ENCODE measurements at places on chromosomes 1 and 21.

GRCh38 chr1:186899577-186899976 is 70.8 kb downstream of the PLA2G4A start:
- DNase-seq: no peak

GRCh38 chr1:12453400-12454343 is 164.3 kb downstream of the DHRS3 start:
- DNase-seq: no peak

GRCh38 chr1:24925082-24925779 is 4.8 kb downstream of the RUNX3 start:
- DNase-seq: peak; percentile 81

DNA sequence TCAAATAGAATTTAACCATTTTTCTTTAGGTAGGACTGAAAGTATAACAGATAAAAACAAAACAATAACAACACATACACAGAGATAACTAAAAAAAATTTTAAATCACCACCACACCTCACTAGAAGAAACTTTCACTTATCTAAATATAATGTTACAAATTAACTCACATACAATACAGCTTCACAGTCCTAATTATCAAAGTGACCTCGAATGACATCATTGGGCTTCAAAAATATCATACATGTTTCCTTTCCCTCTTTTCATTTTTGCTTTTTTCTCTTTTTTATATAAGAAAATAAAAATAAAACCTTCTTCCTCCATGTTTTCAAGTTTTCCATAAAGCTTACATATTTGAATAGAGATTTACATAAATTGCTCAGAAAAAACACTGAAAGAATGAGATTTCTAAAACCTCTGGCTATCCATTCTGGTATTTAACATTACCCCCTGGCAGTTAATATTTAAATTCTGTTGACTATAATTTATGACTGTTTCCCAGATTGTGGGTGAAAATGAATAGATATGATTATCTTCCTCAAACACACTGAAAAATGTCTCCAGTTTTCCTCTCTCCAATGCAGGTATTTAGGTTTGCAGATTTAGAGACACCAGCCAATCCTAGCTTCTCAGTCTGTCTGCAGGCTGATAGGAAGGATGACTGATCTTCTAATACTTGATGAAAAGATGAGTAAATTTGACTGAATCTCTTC is 40.5 kb upstream of the SLC19A2 start:
- no peak for DNase-seq

- DNase-seq: no peak
These were observed 216.5 kb downstream of the SPATA17 start for GRCh38 chr1:217847643-217848042.

DNA sequence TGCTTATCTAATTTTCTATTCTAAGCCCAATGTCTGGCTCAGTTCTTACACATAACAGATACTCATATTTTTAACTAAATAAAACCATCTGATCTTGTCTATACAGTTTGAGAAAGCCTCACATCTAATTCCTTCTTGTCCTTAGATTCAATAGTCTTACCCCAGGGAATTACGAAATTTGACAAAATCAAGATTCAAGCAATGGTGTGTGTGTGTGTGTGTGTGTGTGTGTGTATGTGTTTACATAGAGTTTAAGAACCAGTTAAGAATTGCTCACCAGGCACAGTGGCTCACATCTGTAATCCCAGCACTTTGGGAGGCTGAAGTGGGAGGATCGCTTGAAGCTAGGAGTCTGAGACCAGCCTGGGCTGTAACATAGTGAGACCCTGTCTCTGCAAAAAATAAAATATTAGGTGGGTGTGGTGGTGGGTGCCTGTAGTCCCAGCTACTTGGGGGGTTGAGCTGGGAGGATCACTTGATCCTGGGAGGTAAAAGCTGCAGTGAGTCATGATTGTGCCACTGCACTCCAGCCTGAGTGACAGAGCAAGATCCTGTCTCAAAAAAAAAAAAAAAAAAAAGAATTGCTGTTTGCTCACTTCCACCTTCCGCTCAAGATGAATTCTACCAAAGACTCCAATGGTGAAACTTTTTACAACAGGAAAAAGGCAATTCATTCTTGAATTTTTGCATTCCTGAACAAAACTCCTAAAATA is 6.2 kb downstream of the WDR64 start:
- DNase-seq: no peak

DNA sequence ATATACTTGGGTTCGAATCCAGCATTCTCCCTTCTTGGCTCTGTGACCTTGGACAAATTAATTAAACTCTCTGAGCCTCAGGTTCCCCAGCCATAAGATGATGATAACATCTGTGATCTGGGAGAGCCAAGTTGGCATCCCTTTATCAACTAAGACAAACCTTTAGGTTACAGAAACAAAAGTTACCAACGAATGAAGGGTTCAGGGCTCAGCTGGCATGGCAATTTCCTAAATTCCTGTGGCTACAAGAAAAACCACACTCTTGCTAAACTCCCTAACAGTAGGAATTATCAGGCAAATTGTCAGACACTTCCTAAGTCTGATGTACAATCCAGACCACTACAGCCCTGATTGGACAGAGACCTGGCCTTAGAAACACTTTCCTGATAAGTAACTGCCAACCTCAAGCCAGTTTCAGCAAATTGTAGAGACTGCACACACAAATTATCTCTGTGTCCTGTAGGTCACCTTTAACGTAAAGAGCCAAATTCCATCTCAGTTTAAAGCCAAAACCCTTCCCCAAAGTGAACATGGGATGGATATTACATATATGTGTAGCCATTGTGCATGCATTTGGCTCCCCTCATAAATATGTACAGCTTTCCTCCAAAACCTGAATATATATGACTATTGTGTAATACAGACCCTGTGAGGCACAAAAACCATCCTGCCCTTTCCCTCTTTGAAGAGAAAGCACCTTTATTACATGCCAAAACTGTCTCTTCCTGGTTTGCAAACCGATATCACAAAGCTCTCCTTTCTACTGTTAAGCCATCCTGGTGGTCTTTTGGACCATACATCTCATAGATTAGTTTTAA is 39.5 kb upstream of the EDARADD start:
- DNase-seq: no peak

DNA sequence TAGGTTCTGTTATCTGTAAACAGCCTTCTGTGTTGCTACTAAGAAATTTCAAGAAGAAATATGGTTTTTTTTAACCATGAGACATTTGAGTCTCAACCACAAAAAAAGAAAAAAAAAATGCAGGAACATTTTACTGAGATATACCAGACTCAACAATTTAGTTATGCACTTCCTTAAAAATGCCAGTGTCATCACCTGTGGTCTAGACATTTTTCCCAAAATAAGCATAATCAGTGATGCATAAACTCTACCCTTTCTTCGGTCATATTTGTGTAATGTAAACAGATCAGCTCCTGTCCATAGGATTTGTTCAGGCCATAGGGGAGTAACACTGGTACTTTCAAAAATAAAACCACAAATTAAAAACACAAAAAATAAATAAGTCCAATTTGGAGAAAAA is 122.6 kb upstream of the TNFSF4 start:
- no peak for DNase-seq

DNA sequence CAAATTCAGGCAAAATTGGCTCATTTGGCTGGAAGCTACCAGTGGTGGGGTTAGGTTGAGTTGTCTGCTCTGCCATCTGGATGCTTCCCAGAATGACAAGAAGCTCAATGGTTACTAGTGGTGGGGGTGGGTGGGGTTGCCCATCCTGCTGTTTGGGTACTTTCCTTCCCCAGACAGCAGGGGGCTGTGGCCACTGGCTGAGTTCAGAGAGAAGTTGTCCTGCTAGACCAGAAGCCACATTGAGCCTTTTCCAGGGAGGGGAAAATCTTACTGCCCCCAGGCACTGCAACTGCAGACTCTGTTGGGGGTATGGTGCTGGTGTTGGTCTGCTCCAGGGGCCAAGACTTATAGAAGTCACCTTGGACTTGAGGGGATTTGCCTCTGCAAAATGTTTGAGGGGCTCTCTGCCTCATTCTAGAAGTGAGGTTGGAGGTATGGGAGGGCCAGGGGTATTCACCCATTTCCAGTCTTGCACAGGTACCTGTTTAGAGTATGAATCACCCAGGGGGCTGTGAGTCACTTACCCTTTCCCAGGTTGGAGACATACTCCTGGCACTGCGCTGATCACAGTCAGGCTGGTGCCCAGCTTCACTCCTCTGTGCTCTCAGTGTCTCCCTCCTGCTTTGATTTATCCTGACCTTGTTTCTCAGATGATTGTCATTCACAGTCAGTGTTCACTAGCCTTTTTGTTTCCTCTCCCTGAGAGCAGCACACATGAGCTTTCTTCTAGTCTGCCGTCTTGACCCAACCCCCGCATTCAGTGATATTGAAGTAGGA is 89.1 kb upstream of the NEGR1 start:
- DNase-seq: no peak

- DNase-seq: no peak
These were observed 1.6 kb upstream of the CTSK start for GRCh38 chr1:150809651-150810050.

DNA sequence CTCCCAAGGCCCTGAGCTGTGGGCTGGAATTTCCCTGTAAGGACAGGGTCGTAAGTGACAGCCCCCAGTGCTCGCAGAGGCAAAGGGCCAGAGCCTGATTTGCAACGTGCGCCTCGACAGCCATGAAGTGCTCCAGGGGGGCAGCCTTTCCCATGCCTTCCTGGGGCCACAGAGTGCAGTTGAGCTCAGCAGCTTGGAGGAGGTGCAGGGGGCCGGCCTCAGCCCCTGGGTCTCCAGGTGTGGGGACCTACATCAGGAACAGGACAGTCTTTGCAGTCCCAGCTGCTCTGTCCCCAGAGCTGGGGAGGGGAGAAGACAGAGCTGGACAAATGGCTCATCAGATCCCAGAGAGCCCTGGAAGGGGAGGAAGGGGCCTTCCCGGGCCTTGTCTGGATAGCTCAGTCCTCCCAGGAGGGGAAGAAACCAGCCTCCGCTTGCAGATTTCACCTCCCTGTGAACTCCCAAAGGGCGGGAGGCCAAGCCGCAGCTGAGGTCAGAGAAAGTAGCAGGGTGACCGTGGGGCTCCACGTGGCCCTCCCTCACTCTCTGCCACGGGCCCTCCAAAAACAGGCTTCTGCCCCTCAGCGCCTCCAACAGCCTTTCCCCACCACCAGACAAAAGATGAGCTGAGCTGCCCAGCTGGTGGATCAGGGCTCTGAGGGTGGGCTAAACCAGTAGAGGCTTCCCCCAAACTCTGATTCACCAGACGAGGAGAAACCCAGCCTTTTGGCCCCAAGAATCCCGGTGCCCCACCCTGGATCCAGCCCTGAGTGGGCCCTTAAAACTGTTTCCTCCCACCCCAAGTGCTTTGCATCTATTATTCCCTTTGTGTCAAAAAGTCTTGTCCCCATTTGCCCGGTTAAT is 76.5 kb downstream of the DHRS3 start:
- no peak for DNase-seq

DNA sequence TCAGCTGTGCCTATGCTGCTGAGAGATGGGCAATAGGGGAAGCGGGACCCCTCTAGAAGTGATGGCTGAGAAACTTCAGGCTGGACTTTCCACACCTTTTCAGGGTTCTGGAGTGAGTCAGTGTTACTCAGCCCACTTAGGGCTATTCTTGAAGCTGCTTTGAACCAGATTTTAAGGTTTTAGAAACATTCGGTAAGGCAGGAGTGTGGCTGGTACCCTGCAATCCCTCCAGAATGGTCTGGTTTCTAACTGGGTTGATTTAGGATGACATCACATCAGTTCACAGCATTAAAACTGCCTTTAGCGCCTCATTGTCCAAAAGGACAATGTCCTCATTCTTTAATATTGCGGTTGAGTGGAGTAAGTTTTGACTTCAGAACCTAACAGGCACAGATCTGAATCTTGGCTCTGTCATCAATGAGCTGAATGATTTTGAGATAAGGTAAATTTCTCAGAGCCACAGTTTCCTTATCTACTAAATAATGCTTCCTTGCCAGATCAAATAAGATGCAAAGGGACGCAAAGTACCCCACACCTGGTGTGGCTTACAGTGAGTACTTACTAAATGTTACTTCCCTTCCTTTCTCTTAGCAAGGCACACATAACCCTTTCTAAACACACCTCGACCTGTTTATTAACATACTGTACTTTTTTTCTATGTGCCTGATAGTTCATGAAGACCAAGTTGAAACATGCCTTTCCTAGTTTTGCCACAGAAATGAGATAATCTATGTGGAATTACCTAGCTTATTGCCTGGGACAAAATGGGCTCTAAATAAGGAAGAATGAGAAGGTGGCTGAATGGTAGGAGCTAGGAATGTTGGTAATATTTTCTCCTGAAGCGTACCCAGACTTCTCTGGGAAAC is 209.8 kb downstream of the ROR1 start:
- DNase-seq: no peak

- no peak for DNase-seq
These were observed 64.3 kb upstream of the ADARB1 start for GRCh38 chr21:45010096-45010495.

DNA sequence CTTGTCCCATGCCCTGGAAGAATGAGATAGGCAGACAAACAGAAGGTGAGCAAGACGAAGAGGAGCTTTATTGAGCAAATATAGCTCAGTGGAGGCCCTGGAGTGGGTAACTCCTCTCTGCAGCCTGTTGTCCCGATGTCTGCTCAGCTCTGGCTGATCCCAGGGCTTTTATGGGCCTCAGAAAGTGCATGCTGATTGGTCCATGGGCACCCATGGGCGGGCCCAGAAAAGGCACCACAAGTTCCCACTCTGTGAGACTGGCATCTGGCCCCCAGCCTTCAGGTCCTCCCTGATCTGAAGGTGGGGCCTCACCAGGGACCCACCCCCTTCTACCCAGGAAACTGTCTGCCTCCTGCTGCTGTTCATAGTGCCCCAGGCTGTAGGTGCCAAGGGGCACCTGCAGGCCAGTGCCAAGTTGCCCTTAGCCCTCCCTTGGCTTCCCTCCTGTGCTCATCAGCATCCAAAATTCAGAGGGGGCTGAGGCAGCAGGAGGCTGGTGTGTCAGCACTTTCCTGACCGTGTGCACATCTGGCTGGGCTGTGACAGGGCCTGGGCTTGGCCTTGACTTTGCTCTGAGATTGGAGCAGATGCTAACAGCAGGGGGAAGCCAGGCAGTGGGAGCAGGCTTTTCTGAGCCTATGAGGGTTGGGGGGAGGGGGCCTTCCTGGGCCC is 35.4 kb downstream of the ACTL8 start:
- DNase-seq: no peak

DNA sequence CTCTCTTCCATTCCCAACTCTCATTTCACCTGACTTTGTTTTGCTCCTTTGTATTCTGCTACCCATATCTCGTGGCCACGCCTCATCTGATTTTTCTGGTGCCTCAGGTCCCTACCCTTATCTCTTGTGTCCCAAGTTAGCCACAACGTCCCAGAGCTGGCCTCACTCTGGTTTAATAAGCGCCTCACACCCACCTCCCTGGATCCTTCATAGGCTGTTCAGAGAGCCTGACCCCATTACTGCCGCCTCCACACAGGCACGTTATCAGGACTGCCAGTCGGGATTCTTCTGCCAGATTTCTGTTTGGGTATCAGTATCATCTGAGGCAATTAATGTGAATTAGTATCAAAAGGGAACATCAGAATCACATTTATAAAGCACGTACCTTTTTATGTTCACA is 34.7 kb upstream of the TMEM125 start:
- DNase-seq: no peak

DNA sequence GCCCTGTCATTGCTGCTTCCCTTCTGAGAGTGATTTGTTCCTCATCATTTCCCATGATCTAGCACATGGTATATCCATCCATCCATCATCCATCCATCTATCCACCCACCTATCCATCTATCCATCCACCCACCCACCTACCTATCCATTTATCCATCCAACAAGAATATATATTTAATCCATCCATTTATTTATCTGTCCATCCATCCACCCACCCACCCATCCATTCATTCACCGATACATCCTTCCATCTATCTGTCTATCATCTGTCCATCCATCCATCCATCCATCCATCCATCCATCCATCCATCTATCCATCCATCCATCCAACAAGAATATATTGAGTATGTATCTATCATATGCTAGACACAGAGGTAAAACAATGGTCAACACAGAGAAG is 100.0 kb upstream of the ACTL8 start:
- DNase-seq: no peak
